ENCODE measurements at places on chromosomes 6 and 20.

DNA sequence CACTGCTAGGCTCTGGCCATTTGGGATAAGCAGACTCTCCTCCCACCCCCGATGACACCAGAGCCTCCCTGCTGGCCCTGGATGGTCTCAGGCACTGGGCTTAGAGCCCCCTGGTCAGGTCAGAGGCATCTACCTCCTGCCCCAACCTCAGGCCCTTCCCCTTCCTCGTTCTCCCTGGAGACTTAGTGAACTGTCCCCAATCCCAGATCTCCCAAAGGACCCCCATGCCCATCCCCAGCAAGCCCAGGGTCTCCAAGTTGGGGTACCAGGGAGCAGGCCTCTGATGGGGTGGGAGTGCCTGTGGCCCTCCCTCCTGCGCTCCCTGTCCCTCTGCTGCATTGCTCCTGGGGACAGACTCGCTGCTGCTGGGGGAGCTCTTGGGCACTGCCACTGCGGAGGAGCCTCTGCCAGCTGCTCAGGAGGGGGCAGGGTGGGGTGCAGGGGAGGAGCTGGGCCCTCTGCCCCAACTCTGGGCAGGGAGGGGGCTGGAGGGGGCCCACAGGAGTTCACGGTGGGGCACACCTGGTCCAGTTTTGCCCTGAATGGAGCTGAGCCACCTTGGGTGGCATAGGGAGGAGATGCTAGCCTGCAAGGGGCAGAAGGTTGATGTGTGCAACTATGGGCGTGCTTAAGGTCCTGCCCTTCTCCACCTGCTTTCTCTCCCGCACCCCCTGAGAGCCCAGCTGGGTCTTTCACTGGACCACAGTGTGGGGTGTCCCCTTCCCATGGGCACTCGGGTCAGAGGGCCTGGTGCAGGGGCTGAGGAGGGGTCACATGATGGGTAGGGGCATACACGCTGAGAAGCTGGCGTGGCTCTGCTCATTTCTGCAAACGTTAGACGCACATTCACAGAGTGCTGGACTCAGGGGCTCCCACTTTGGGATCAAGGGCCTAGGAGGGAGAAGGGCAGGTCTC, 40.4 kb downstream of the SPDEF start:
- no peak for DNase-seq

- no peak for DNase-seq
Observed at GRCh38 chr6:11212664-11213063, 19.8 kb downstream of the NEDD9 start.

GRCh38 chr6:422433-423054, 31.0 kb downstream of the IRF4 start:
- peak; percentile 33 for DNase-seq

DNA sequence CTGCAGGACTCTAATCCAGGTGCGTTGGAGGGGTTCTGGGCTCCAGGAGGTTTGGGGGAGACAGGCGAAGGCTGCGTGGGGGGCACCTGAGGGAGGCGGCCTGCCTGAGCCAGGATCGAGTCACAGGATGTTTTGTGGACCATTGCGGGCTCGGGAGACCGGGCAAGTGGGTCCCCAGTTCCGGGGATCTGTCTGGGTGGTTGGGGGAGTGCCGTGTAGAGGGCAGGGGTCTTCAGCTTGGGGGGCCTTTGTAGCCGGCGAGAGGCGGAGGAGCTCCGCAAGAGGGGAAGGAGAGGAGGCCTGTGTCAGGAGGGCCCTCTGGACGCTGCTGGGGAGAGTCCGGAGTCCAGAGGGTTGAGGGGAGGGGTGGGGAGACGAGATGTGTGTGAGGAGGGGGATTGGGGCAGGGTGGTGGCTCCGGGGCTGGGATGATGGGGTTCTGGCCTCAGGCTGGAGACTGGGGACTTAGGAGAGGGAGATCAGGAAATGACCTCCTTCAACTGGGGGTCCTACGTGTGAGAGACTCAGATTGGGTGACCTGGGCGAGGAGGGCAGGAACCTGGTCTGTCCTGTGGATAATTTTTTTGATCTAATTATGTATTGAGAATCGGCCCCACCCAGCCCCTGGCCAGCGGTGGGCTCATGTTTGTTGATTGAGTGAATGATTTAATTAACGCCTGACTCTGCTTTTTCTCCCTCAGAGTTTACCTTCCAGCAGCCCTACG, 505 bp downstream of the SNAI1 start:
- DNase-seq = no peak

- DNase-seq = no peak
Observed at GRCh38 chr6:4967301-4968030, 36.4 kb downstream of the RPP40 start.

DNA sequence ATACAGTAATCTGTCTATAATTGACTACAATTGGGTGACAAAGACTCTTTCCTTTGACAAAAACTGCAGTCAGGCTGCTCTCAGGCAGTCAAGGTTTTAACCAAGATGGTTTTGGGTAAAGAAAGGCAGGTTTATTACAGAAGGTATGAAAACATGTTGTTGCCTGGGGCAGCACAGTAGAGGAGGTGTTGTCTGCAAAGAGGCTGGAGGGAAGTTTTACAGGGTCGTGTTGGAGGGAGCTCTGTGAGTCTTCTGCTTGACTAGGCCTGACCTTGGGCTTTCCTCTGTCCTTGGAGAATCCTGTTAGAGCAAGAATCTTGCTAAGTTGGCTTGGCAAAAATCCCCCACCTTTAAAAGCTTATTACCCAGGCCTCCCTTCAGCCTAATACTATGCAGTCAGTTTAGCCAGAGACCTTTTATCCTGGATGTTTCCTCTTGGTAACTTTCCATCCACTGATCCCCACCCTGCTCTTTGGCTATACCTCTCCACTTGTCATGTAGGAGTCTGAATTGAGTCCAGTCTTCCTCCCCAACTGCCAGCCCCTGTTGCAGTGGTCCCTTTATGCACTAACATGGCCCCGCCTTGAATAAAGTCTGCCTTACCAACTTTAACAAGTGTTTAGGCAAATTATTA, 143.0 kb upstream of the SLC22A16 start:
- no peak for DNase-seq

DNA sequence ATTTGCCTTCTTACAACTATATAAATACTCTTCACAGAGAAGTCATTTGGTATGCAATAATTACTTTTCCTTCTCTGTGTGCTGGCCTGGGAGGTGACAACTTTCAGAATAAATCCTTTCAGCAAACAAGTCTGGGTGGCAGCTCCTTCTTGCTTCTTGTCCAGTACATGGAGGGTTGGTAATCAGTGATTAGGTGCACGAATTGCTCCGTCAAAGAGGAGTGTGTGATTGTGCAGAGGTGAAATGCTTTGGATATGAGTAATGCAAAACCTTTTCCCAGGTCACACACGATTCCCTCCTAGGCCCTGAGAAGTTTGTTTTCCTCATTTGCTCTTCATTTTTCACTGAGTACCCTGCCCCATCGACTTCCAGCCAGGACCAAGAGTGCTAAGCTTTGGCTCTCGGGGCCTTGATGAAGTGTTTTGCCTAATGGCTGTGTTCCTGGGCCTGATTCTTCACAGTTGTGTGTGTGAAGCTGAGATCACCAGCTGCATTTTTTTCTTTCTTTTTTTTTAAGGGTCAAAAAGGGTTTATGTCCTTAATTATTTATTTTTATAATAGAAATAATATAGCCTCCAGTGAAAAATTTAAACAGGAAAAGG, 216.5 kb downstream of the ZMYND8 start:
- no peak for DNase-seq

- DNase-seq = no peak
Observed at GRCh38 chr20:34970193-34970840, 14.6 kb downstream of the MYH7B start.

GRCh38 chr20:13423472-13424173, 202.5 kb downstream of the ISM1 start:
- DNase-seq = no peak

DNA sequence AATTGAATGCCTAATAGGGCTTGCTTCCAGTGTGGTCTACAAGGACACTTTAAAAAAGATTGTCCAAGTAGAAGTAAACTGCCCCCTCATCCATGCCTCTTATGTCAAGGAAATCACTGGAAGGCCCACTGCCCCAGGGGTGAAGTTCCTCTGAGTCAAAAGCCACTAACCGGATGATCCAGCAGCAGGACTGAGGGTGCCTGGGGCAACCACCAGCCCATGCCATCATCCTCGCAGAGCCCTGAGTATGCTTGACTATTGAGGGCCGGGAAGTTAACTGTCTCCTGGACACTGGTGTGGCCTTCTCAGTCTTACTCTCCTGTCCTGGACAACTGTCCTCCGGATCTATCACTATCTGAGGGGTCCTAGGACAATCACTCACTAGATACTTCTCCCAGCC, 411.5 kb downstream of the TENT5A start:
- DNase-seq = no peak

DNA sequence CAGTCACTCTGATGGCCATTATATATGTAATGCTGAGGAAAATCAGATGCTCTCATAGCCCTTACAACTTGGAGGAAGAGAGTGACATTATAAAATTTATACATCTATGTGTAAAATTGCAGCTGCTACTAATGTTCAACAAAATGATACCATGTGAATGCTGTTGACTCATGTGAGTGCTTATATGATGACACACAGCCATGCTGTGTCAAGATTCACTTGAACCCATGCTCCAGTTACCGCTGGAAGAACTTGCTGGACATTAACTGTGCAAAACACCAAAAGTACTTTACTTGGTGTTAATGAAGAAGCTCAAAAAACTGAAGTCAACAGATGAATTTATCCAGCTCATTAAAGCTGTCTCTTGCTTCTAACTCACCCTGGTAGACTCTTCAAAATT, 318.9 kb upstream of the PLCB4 start:
- DNase-seq = no peak

- DNase-seq = no peak
Observed at GRCh38 chr20:33014336-33015113, 7.0 kb downstream of the BPIFB2 start.

DNA sequence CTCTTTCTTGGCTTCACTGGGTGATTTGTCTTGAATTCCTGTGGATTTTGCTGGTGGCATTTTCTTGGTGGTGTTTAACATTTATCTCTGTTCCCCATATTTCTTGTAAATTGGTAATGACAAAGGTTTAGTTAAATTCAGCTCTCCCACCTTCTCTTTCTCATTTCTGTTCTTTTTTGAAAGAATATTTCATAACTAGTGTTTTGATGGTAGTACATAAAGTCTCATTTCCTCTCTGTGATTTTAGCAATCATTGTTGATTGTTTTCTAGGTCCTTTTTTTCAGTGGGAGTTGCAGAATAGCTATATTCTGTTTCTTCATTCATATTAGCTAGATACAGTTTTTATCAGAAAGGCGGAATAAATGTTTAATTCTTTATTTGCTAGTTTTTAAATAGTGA, 73.1 kb downstream of the QKI start:
- no peak for DNase-seq

GRCh38 chr6:1124885-1125284, 187.0 kb upstream of the FOXQ1 start:
- no peak for DNase-seq

DNA sequence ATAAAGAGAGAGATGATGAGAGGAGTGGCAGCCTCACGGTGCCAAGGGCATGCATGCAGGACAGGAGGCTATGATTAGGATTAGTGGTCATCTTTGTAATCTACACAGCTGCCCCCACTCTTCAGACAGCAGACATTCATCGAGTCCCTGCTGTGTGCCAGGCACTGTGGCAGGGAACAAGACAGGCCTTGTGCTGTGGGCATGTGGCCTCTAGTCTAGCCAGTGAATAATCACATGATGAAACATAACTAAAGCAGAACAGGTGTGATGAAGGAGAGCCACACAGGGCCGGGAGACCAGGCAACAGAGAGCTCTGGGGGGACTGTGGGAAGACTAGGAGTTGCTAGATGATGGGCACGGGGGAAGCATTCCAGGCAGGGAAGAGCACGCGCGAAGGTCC, 22.2 kb downstream of the TOX2 start:
- no peak for DNase-seq

DNA sequence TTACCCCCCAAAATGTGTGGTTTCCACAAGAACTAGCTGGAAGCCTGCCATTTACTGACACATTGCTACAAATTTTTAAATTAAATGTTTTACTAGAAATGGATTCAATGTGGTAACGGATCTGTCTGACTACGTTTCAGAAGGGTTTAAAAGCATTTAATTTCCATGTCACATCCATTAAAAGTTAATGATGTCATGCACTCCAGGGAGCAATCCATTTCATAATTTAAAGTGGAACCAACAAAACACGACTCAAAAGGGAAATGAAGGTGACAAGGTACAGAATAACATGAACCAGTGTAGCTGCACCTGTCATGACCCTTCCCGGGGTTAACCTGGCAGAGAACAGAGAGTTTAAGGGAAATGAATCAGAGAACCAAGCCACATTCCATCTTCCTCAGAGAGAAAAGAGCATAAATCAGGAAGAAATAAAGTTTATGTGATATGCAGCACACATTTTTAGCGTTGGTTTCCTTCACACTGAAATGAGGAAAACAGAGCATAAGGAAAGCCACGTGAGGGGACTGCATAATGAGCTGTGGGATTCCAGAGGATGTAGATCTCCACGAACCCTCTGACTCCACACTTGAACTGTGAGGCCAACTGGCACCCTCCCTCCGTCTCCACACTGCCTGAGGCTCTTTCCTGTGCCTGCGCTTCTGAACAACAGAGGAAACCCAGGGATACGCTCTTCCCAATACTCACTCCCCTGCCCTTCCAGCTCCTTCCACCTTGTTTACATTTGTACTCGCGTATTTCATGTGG, 170.3 kb upstream of the AHI1 start:
- DNase-seq = no peak

DNA sequence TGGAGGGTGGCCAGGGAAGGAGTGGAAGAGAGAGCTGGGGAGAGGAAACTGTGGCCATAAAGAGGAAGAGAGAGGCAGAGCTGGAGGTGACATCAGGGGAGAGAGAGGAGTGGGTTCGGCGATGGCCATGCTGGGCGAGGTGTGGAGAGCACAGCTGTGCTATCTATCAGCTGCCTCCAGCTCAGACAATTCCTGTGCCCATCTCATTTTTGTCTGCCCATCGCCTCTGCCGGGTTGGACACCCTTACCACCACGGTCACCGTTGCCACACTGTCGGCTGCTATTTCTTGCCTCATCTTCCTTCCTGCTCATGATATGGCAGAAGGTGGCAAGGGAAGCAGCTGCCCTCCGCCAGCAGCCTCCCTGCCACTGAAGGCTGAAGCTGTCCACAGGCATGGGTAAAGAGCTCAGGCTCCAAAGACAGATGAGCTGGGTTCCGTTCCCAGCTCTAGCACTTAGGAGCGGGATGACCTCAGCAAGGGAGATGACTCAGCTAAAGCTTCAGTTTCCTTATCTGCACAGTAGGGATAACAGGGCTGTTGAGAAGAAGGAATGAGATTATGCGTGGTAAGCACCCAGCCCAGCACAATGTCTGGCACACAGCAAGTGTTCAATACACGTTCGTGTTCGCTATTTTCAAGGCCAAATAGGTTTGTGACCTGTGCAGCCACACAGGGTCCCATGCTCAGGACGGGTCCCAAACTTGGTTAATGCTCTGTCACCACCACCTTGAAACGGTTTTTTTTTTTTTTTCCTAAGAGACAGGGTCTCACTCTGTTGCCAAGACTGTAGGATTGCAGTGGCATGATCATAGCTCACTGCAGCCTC, 21.9 kb upstream of the TAF8 start:
- DNase-seq = no peak

All from SW 1271 (cell line).